ENCODE measurements at places on chromosomes 12 and 14.

GRCh38 chr14:102540315-102541028 lies 30.9 kb upstream of the ANKRD9 start:
- no peak for DNase-seq

GRCh38 chr12:101566318-101566717 lies 28.5 kb upstream of the MYBPC1 start:
- no peak for DNase-seq

DNA sequence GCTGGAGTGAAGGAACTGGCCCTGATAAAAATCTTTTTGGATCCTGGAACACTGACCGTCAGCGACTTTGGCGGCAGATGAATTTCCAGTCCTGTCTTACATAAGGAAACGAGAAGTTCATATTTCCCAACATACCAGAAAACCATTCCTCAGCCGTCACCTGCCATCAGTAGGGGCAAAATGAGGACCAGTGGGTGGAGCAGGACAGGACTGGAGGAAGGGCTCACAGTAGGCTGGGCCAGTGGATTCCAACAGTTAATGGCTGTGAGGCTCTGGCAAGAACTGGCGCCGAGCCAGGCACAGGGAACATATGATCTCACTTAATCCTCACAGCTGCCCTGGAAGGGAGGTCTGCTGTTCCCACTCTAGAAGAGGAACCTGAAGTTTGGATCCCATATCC lies 67.2 kb upstream of the FAM181A start:
- no peak for DNase-seq

- no peak for DNase-seq
Observed at GRCh38 chr12:21568115-21568514, 36.5 kb downstream of the GYS2 start.

- peak; percentile 10 for DNase-seq
Observed at GRCh38 chr12:63238892-63239291, 87.9 kb upstream of the AVPR1A start.

DNA sequence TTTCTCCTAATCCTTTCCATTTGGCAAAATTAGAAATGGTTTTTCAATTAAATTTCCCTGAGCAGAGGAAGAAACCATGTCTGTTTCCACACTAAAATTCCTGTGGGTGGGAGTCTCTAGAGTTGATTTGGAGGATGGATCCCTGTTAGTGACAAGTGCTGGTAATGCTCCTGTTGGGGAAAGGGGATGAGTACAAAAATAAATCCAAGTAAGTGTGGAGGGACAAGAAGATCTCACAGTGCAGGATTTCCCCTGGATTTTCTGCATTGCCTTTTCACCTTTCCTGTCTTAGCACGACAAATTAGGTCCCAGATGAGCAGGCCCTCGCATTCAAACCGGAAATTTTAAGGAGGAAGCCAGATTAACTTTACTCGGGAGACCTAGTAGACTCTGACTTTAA lies 107.5 kb downstream of the DAD1 start:
- DNase-seq, result no peak

All from kidney epithelial cell (primary cell).